Stimulated activated CD4-positive, alpha-beta T cell treated with anti-CD3 and anti-CD28 coated beads, TNF-alpha, amount 100 ng/mL, for 1 hour (primary cell): ENCODE measurements at places on chromosomes 5 and 9.

DNA sequence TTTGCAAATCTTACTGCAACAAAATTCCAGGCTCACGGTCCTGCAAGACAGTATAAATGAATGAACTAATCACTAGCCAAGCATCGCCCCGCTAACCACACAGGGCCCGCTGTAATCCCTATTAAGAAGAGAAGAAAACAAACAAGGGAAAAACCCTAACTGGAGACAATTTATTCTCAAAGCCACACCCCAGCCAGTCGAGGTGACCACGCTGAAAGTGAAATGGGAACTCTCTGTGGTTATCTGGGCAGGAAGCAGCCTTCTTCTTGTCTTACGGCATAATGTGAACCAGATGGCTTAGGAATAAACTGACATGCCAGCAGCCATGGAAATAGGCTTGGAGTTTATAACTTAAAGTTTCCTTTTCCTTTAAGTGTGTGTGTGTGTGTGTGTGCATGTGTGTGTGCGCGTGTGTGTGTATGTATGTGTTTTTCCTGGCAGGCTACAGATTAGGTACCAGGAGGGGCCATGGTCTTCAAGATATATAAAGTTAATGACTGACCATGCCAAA lies 120.2 kb downstream of the SEMA6A start:
- DNase-seq, result no peak

DNA sequence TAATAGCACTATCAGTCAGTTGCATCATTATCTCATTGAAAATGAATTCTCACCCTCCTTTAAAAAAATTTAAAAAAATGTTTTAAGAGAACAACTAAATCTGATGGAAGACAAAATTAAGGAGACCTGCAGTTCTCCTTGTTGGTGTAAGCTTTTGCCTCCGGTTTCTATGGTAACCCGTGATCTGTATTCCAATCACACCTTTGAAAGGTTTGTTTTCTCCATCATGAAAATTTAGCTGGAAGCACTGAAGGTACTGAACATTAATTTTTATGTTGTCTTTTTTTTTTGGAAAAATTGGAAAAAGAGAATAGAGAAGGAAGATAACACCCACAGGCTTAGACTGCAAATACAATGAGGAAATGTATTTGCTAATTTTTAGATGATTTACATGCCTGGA lies 2.5 kb upstream of the BASP1 start:
- DNase-seq, result no peak

GRCh38 chr9:128553728-128554127 lies 1.3 kb downstream of the SPTAN1 start:
- no peak for DNase-seq

DNA sequence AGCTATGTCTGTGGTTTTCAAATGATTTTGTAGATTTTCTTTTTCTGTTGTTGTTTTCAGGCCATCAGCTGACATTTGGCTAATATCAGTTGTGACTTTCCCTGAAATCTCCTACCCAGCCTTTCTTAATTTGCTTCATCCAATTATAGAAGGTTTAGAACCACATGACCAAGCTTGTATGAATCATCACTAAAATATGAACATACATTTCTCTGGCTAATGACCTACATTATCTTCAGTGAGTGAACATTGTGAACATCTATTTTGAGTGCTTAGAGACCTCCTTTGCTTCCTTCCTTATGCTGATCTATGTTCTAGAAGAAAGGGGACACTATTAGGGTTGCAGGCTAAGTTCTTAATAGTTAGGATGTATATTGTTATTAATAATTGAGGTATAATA lies 532.5 kb downstream of the RAB3C start:
- DNase-seq, result no peak

GRCh38 chr5:154873791-154874331 lies 15.4 kb downstream of the CNOT8 start:
- no peak for DNase-seq

GRCh38 chr5:177171961-177172360 lies 38.4 kb downstream of the NSD1 start:
- no peak for DNase-seq

DNA sequence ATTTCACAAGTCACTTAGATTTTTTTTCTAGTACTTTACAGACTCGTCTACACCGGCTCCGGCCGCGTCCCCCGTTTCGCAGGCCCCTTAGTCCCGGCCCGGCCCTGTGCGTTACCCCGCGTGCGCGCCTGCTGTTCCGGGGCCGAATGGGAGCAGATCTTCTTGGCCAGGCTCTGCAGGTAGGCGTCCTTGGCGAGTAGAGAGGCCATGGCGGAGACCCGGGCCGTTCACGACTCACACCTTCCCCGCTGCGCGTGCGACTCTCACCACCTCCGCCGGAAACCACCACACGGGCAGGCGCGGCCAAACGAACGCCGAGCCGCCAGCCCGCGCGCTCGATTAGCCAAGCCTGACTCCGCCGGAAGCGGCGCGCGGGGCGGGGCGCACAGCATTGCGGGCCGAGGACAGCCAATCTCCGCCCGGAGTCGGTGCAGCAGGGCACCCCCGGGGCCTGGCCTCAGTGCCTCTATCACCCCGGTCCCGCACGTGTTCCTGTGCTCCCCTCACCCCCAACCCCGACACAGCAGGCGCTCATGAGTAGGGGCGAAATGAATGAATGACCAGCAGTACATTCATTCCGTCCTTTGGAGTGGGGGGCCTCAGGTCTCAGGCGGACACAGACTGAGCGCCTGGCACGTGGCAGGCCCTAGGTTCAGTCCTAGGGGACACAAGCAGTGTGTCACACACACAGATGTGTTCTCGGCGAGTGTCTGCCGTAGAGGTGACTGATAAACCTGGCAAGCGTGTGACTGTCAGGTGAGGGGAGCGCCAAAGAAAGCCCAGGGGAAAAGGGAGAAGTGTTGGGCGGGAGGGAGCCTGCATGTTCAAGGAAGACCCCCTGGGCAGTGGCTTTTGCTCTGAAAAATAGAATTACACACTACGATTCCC lies at the start of gene SURF6:
Gene SURF6, minus strand, starts transcription at position 265 of the 888 bp plus-strand sequence. Its CDS starts 56 bp downstream, at position 209.
- peak; percentile 85 for DNase-seq

DNA sequence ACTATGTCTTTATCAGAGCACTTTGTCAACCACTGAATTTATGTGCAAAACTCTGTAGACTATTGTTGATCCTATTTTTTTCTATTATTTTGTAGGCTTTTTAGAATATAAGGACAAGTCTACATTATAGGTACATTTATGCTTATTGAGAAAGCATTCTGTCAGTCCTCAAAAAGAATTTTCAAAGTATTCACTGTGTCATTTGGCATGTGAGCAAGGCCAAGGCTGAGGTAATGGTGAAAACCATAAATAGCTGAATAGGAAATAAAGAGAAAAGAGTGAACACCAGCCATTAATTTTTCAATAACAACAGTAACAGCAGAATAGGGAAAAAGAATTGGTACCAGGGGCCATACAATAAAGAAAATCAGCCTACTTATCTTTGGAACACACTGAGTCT lies 21.0 kb downstream of the SKIC3 start:
- no peak for DNase-seq

GRCh38 chr5:123500471-123500870 lies 11.5 kb upstream of the CSNK1G3 start:
- no peak for DNase-seq

GRCh38 chr9:76561050-76561713 lies 102.2 kb downstream of the GCNT1 start:
- no peak for DNase-seq

GRCh38 chr9:8637626-8638025 lies 838.0 kb upstream of the DMAC1 start:
- DNase-seq, result no peak

GRCh38 chr9:132752877-132753592 lies 82.8 kb downstream of the GTF3C4 start:
- no peak for DNase-seq

DNA sequence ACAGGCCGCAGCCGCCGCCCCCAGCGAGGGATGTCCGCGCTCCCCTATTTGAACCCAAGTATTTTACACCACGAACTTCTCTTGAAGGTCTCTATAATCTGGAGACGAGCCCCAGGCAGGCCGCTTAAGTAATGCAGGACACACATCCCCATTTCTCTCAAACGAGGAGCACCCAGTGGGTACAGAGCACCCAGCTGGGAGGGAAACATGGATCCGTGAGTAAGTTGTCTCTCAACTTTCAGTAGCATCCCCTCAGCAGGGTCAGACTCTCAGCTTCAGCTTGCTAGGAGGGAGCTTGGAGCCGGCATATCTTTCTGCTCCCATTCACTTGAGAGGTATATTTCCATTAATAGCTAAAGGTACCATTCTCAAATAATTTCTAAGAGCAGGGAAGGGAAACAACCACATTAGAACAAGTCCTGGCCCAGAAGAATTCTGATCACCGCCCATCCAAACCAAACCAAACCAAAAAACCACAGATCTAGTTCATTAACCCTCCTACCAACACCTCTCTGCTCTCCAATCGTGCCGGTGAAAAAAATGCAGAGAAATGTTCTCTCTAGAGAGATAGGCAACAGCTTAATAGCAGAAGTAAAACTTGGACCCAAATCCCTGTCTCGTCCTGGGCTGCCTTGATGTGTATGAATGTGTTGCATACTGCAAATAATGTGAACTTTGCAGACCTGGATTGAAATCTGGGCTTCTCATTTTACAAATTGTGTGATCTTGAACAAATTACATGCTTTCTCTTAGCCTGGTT lies 910 bp downstream of the TDRD7 start:
- DNase-seq, result no peak

DNA sequence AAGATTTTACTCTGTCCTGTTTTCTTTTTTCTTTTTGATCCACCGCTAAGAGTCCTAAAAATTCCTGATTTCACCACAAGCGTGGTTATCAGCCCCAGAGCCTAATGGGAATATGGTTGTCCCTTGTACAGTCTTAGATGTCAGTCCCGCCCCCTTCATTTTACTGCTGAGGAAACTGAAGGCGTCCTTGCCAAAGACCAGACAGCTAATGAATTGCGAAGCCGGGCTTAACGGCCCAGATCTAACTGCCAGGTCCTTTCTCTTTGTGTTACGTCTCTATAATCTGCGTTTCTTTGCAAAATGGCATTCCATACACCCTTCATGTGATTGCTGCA lies 497 bp downstream of the NSA2 start:
- DNase-seq, result no peak

DNA sequence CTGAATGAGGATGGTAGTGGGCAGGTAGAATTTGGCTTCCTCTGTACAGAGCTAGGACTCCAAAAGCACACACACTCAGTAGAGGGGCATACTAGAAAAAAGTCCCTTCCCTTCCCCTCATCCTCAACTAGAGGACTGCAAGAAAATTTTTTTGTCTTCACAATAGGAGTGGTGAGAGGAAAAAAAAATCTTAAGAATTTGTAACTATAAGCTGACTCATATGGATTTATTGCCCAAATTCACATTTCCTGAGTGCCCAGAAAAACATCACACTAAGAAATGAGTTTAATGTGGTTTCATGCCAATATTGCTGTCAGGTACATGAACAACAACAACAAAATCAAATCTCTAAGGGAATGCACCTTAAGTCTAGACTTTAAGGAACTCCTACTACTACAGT lies 43.7 kb downstream of the RANBP6 start:
- DNase-seq, result no peak

DNA sequence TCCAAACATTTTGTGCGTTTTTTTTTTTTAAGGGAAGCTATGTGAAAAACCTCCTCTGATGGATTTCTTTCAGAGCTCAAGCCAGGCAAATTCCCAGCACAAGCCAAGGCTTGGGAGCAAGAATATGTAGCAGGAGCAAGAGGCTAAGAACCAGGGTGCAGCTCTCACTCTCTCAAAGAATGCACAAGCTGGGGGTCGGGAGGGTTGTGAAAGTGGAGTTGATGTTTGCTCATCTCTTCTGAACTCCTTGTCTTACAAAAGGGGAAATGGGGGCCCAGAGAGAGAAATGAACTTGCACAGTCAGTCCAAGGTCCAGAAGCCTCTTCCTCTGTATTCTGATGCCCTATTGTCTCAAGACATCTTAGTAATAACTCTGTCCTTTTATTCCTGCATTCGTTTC lies 7.7 kb upstream of the TRAF1 start:
- DNase-seq, result no peak

GRCh38 chr9:126471084-126471624 lies 142.6 kb upstream of the LMX1B start:
- DNase-seq, result peak; percentile 23
